Aorta (tissue), 5 donors: ENCODE measurements at places on chromosomes 16 and 17. TPM values are rescaled to one million over a fixed set of nuclear protein-coding genes. Genes with fewer than 3 reads are reported as not detected.

Gene ABCA6
- total RNA-seq = 31.6 TPM

Gene TMIGD1
- not detected for total RNA-seq

Gene MMP25
- total RNA-seq = 3.2 TPM

Gene KIF19
- total RNA-seq = 4.4 TPM

Gene MARVELD3
- total RNA-seq = not detected

GRCh38 chr16:85699628-85700027 is 10.9 kb upstream of the GINS2 start:
- no peak for DNase-seq

DNA sequence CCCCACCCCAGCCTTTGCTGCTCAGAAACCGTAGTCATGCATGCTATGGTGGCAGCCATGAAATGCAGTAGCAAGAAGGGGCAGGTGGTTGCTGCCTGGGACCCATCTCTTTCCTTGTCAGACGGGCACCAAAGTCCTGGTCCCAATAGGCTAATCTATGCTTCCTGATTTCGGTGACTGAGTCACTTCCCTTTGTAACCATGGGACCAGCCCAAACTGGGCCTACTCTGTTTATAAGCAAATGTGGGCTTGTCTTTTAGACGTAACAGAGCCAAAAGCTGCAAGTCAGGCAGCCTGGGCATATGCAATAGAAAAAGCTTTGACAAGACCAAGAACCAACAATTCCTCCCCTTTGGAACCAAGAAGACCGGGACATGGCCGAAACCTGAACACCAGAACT is 99.1 kb upstream of the RBBP6 start:
- no peak for DNase-seq

- DNase-seq = no peak
Measured at GRCh38 chr16:35207059-35207999, 1747.9 kb downstream of the TP53TG3F start.

DNA sequence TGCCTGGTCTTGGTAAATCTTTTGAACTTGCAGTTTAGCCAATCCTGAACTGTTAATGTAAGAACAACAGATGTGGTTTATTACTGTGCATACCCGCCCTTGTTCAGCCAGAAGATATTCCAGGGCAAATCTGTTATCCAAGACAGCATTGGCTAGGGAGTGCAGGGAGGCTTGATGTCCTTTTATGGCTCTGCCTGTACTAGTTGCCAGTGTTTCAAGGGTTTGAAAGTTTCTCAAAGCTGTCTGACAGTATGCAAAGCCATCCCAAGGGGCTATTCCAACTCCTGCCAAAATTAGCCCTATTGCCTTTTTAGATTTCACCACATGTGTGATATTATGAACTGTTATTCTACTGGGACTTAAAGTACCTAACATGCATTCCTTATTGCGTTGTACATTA is 30.1 kb downstream of the LCMT1 start:
- DNase-seq = no peak

DNA sequence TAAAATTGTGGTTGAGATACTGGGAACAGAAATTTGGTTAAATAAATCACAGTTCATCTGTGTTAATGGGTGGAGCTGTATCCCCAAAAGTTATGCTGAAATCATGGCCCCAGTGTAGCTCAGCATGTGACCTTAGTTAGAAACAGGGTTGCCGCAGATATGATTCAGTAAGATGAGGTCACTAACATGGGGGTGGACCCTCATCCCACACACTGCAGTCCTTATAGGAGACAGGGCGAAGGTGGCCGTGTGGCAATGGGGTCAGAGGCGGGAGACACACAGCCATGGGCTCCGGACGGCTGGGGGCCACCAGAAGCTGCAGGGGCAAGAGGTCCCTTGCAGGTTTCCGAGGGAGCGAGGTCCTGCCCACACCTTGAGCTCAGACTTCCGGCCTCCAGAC is 10.7 kb downstream of the GALNS start:
- no peak for DNase-seq

- no peak for DNase-seq
Measured at GRCh38 chr17:64457156-64457555, 8.2 kb downstream of the MILR1 start.

DNA sequence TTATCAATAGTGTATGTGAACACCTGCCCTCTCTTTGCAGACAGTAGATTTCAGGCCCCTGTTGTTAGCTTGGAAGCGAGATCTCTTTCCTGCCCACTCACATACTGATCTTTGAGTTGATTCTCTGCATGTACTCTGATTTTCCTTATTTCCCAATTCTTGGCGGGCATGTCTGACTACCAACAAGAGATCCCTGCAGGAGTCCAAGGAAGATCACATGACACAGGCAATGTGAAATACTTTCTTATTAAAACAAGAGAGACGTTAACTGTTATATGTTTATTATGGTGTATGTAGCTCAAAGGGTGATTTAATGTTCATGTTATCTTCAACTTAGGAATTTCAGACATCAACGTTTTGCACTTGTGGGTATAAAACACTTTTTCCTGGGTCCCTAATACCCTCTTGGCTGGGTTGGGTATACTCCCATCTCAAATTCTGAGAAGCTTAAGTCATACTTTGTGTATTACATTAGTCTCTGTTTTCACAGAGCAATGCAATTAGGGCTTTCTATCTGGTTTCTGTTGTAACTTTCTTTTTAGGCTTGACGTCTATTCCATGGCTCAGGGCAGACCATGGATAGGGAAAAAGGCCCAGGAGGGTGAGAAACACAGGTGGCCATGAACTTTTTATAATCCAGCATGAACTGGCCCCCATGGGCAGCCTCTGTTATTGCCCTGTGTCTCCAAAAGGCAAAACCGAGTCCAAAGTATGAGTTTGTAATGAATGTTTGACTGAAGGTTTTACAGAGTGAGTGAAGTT is 32.2 kb downstream of the HSD17B2 start:
- DNase-seq = no peak

DNA sequence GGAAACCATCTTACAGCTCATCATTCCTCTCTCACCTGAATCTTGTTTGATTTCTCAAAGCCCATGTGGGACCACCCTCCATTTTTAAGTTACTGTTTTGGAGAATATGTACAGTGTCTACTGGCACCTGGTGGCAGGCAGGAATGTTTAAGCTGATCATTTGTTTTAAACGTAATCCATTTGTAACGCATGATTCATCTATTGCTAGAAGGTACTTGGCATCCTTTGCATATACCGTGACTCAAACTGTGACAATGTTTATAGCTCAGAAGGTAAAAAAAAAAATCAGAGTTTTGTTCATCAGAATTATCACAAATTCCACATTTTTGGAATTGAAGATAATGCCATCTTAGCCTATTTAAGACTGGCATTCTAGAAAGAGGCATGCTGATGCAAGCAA is 1007.5 kb upstream of the EEF2KMT start:
- no peak for DNase-seq

- no peak for DNase-seq
Measured at GRCh38 chr16:88424587-88425235, 28.4 kb upstream of the ZFPM1 start.

- no peak for DNase-seq
Measured at GRCh38 chr16:68746951-68747350, 9.9 kb downstream of the CDH1 start.

DNA sequence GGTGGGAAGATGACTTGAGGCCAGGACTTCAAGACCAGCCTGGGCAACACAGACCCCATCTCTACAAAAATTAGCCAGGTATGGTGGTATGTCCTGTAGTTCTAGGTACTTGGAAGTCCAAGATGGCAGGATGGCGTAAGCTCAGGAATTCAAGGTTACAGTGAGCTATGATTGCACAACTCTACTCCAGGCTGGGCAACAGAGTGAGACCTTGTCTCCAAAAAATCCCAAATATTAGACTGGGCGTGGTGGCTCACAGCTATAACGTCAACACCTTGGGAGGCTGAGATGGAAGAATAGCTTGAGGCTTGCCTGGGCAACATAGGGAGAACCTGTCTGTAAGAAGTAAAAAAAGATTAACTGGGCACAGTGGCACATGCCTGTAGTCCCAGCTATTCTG is 30.8 kb downstream of the SUZ12 start:
- no peak for DNase-seq

- DNase-seq = no peak
Measured at GRCh38 chr17:39015546-39015935, 48.3 kb upstream of the FBXO47 start.

GRCh38 chr17:17220529-17220928 is 14.4 kb upstream of the PLD6 start:
- no peak for DNase-seq

GRCh38 chr17:36730857-36731490 is 129.6 kb downstream of the MRM1 start:
- no peak for DNase-seq

GRCh38 chr17:9899280-9900043 is 5.6 kb downstream of the RCVRN start:
- no peak for DNase-seq

GRCh38 chr16:67461600-67462278 is 19.2 kb downstream of the ATP6V0D1 start:
- no peak for DNase-seq

DNA sequence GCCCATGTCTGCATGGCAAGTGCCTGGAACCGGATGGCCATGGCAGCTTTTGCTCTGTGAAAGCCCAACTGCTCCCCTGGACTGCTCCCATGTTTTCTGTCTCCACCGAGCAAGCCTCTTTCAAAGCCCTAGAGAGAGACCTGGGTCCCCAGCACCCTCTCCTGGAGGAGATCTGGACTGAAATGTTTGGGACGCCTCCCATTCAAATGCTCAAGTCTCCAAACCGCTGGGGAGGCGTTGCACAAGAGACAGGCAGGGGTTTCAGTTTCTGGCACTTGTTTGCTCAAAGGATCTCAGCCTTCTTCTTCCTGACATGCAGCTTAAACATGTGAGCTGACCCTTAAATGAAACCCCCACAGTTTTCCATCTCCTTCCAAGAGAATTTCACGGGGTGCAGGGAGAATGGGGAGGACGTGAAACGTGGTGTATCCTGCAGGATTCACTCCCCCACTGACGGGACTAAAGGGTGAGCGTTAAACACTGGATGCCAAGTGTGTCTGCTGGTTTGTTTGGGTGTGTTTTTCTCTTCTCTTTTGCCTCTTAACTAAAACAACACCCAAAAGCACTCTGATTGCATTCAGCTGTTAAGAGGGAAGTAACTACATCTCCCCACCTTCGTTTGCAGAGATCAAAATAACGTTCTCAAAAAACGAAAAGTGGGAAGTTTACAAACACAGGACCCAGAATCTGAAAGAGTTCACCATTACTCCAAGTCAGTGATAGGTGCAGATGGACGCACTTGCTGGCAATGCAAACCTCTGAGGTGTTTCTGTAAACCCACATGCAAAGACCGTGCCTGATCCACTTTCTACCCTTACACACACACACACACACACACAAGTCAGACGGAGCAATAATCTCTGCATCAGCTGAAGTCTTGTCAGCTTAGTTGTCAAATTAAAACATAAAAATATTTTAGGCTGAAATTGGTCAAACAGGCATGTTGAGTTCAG is 256.9 kb downstream of the C16orf95 start:
- DNase-seq = no peak

- peak; percentile 93 for DNase-seq
Measured at GRCh38 chr16:10922328-10923145, 19.7 kb downstream of the DEXI start.

DNA sequence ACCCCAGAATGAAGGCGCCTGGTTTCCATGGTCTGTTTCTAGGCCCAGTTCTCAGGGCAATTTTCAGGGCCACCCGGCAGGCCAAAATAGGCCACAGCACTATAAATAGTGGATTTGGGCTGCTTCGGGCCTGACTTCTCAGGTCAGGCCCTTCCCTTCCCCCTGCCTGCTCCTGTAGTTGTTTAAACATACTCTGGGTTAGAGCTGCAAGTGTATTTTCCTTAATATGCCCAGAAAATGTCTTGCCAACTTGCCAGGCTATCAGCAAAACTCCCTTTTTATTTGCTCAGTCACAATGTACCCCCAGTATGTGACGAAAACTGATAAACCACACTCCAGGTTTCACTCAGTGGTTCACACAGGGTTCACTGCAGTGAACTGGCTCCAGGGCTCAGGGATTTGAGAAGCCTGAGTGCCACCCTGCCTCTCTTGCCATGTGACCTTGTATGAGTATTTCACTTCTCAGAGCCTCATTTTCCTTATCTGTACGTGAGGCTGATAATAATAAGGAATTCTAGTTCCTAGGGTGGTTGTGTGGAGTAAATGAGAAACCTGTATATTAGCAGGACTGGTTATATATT is 76.5 kb downstream of the GPRC5B start:
- DNase-seq = no peak

DNA sequence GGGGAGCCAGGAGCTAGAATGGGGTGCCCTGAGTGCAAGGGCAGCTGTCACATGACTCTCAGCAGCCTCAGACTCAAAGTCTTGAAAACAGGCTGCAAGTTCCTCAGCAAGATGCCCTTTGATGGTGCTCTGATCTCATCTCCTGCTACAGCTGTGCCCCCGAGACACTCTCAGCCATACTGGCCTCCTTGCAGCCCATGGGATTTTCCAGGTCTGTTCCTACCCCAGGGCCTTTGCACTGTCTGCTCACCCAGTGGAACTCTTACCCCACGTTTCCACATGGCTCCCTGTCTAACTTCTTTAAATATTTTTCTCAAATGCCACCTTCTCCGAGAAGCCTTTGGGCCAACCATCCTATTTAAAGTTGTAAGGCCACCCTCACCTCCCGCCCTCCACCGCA is 146.9 kb downstream of the C16orf95 start:
- no peak for DNase-seq

DNA sequence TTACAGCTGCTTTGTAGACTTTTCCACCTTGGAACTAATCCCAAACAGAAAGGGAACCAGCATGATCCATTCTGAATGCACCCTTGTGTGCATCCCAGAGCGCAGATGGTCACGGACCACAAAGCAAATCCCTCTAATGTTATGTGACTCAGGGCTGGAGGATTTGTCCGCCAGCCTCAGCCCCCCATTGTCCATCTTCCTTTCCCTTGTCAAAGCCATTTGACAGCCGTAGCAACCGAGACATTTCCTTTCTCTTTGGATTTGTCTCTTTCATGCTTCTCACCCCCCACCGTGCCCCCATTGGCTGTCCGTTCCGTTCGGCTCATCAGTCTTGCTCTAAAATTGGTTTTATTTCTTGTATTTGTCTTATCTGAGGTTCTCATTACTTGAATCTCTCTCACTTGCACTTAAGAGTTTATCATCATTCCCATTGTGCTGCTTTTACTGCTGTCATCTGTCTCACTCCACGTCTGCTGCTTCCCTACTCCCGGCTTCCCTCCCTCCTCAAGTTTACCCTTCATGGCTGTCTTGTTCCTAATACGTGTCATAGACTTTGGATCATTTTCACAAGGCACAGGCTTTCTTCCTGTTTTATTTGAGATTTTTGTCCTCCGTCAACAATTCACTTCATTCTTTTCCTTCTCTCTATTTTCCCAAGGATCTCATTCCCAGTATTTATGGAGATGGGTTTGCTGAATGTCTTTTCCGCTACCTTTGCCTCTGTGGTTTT is 163.4 kb upstream of the ERCC4 start:
- no peak for DNase-seq

GRCh38 chr17:35129154-35129972 is 7.9 kb downstream of the FNDC8 start:
- DNase-seq = no peak

DNA sequence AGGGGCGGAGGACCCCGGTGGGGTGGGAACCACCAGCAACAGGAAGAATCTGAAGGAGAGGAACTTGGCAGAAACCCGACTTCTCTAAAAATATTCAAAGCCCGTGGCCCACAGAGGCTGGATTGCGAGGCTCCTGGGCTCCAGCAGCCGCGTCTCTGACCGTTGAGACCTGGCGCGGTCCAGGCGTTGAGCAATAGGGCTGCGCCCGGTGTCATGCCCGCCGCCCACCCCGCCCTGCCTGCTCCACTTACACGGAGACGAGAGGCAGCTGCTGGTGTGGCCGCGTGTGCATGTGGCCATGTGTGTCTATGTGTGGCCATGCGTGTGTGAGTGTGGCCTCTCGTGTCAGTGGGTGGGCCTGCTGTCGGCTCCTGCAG is 83.6 kb downstream of the IRF8 start:
- peak; percentile 79 for DNase-seq
